Adipocyte (in vitro differentiated cells): ENCODE measurements at places on chromosomes 5 and 9.

GRCh38 chr9:89839952-89840351 lies 235.1 kb downstream of the GADD45G start:
- DNase-seq = no peak

DNA sequence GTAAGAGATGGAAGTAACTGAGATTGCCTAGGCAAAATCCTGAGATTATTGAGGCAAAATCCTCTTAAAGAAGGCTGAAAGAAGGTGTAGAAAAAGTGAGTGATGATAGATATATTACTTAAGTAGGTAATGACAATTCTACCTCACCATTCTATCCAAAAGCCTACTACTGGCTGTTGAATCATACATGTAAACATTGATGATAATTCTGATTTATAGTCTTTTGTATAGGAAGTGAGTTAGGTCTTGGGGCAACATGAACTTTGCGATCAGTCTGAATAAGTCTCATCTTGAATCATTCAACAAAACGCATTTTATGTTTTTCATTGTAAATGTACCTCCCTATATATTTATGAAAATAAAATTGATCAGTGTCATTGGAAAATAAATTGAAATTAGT lies 99.6 kb downstream of the PARP8 start:
- DNase-seq = no peak

GRCh38 chr5:1106385-1107166 lies 5.3 kb downstream of the SLC12A7 start:
- no peak for DNase-seq

DNA sequence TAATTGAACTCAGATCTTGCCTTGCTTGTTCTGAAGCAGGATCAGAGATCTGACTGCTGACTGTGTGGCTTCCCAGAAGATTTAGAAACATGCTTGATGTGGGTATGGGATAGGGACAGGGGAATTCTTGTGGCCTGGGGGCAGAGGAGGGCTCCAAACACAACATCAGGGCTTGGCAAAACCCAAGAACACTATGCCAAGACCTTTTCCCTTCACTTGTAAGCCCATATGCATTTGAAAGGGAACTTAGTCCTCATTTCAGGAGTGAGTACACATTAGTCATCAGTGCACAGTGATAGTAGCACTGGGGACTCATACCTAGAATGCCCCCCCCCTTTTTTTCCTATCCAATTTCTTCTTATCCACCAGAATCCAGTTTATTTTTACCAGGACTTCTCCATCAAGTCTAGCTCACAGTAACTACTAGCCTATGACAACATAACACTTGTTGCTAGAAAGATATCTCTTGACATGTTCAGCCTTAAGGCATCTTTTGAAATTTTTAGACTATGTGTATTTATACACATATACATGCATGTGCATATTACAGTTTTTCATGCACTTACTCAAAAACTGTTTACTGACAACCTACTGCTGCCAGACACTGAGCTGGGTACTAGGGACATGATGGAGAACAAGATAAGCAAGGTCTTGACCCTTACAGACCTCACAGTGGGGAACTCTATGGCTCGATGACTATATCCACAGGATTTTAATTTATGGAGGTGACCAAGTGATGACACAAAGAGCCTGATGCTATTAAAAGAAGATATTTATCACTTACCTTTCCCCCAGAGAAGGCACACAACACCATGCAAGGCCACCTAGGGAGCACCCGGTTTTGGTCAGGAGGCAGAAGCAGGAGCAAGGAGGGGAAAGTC lies 158.3 kb upstream of the MAP3K1 start:
- DNase-seq = peak; percentile 34

DNA sequence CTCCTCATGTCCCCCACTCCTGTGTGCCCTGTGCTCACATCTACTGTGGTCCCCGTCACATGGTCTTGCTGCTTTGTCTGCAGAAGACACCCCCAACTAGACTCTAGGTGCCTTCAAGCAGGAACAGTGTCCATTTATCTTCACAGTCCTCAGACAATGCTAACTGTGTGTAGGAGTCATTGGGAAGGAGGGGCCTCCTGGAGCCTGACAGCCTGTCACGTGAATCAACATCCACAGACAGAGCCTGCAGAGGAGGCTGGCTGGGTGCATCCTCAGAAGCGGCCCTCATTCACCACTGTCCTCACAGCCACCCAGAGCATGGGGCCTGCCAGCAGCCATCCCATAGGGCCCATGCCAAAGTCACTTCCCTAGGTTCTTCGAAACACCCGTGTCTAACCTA lies 98.7 kb downstream of the MED10 start:
- no peak for DNase-seq

- DNase-seq = peak; percentile 81
These were observed 54.4 kb downstream of the ANKH start for GRCh38 chr5:14816999-14817761.

DNA sequence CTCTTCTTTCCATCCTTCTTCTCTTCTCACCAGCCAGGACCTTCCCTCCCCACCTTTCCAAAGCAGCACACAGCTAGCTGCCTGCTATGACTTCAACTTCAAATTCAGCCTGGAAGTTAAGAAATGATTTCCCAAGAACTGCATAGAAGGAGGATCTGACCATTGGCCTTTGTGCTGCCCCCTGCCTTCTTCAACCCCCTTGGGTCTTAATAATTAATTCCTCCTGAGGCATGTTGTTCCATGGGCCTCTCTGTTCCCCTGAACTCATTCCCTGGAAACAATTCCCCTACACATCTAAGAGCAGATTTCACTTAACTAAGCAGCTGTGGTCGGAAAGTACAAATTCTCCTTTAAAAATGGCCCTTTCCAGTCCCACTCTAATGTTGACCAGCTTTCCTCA lies 62.4 kb downstream of the ADAMTS12 start:
- no peak for DNase-seq

GRCh38 chr9:95570646-95571045 lies 53.9 kb upstream of the PTCH1 start:
- no peak for DNase-seq

DNA sequence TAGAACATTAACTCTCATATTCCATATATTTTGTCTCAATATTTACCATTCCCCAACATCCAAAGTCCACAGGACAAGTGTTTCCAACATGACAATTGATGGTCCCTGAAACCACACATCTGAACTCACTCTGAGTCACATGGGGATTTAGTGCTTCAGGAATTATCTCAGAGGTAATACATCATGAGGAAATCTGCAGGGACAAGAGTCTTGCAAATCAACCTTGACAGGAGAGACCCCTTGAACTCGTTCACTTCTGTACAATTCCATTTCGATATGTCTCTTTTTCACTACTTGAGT lies 119.7 kb upstream of the ABCA1 start:
- no peak for DNase-seq

DNA sequence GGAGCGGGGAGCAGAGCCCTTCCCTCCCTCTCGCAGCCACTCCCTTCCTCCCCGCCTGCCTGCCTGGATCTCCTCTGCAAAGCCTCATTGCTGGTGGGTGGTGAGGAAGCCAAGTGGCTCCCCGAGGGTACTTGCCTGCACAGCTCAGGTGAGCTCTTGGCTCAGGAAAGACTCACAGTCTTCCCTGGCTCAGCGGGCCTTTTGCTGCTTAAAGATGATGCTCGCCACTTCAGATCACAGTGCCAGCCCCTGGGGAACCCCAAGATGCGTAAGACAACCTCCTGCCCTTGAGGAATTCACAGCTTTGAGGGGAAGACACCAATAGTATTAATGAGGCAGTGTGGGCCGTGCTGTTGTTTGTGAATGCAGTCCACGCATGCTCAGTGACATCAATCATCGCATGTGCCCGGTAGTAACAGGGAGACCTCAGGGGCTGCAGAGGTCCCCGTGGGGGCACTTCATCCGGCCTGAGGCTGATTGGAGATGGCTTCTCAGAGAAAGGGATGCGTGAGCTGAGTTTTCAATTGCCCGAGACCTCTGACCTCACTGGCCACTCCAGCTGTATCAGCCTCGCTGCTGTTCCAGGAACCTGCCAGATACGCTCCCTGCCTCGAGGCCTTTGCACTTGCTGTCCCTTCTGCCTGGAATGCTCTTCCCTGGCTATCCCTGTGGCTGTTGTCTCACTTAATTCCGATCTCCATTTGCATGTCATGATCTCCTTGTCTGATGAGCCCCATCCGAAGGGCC lies 36.8 kb downstream of the ERGIC1 start:
- DNase-seq = no peak

GRCh38 chr5:93250424-93250823 lies 330.6 kb downstream of the NR2F1-AS1 start:
- DNase-seq = peak; percentile 48

- DNase-seq = no peak
These were observed 63.1 kb downstream of the HSPA4 start for GRCh38 chr5:133114933-133115310.

- no peak for DNase-seq
These were observed 93.2 kb downstream of the PAX5 start for GRCh38 chr9:36940881-36941280.

DNA sequence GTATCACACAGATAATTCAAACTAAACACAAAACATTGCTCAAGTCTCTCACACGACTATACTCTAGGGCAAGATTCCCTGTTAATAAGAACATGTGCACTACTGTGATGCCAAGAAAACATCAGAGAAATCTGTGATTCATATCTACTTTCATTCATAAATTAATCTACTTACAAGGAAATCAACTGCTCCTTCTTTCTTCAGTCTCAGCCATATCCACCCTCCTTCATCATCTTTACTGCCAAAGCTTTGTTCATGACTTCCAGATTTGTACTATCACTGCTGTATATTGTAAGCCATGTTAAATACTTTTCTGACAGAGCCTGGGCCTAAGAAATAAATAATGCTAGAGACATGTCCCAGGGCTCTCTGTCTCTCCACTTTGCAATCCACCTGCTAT lies 35.1 kb downstream of the CTNNAL1 start:
- DNase-seq = no peak

DNA sequence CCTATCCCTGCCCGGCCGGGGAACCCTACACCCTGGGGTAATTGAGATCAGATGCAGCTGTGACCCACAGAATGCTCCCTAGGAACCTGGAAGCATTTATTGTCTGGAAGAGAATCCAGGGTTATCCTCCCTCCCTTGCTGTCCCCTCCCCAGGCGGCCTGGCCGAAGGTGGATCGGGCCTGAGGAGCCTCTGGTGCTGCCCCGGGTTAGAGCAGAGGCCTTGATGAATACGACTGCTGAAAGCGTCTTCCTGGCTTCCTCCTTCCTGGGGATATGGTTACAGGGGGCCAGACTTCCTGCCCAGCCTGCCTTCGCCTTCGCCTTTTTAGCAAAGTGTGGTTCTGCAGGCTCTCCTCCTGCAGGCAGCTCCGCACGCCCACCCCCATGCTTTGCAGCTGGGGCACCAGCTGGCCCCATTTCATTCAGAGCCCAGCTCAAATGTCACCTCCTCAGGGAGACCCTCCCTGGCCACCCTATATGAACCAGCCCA lies 22.5 kb upstream of the PTGS1 start:
- no peak for DNase-seq

GRCh38 chr5:93273176-93273575 lies 307.8 kb downstream of the NR2F1-AS1 start:
- peak; percentile 6 for DNase-seq

- DNase-seq = peak; percentile 7
These were observed 217.6 kb downstream of the NPR3 start for GRCh38 chr5:32928761-32929160.

- DNase-seq = peak; percentile 63
These were observed 59.3 kb downstream of the AHRR start for GRCh38 chr5:380701-381309.

- no peak for DNase-seq
These were observed 229.2 kb upstream of the FAM174A start for GRCh38 chr5:100306000-100306399.

DNA sequence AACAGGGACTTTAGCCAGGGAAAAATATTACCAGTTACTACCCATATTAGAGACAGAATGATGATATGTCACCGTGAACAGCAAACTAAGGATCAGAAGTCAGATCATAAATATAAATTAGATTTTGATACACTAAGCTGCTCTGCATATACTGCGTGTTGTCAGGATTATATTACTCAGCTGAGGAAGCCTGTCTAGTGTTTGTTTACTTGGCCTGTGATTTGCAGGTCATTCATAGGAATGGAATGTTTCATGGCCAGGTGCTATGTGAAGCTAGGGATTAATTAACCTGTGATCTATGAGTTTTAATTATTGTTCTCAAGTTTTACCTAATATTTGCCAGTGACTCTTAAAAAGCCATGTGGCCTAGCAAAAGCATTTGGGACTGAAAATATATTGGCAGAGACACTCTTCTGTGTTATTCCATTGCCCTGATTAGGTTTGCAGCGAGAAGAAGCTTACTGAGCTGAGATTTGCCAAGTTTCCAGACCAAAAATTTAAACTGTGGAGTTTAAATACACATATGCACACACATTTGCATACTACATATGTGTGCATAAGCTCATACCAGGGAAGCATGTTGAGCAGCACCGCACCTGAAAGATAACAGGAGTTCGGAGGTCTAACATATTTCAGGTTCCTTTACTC lies 496.3 kb upstream of the GRIA1 start:
- no peak for DNase-seq

DNA sequence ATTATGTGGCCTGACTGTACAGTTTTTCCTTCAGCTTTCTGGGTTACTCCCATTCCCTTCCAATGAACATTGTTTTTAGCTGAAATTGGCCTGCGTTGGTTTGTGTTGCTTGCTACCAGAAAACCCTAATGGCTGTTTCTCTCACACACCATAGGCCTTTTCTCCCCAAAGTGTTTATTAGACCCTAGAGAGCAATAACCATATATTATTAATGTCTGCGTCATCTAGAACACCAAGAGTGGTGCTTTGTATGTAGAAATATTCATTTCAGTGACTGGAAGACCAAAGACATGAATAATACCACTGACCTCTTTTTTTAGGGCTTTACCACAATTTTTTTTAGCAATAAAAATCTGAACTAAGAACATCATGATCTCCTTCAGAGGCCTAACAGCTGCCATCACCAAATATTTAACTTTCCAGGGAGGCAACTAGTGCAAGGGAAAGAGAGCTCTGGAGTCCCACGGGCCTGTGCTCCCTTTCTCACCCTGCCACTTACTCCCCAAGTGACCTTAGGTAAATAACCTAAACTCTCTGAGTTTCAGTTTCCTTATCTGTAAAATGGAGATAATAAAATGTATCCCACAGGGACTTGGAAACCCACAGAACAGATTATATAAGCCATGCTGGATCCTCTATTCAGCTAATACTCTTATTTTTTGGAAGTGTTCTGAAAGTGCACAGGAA lies 201.9 kb upstream of the ISL1 start:
- DNase-seq = no peak

DNA sequence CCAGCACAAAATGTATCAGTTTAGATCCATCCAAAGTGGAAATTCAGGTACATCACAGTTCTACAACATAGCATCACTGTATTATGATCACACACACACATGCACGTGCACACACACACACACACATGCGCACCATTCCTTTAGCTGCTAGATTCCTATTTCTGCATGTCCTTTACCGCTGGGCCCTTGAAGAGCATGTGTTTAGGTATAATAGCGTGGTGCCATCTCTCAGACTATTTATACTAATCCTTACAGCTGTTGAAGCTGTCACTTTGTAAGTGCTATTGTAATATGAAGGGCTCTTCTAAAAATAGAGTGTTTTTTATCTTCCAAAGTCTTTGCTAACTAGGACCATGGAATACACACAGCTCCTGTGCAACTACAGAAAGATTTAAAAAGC lies 308.8 kb upstream of the TRPC7 start:
- DNase-seq = no peak
